ENCODE measurements at places on chromosomes 2 and 18.

- no peak for DNase-seq
Observed at GRCh38 chr18:24826605-24827004, 366.2 kb downstream of the HRH4 start.

GRCh38 chr2:25294573-25295462 lies 46.9 kb downstream of the DNMT3A start:
- DNase-seq = peak; percentile 48

DNA sequence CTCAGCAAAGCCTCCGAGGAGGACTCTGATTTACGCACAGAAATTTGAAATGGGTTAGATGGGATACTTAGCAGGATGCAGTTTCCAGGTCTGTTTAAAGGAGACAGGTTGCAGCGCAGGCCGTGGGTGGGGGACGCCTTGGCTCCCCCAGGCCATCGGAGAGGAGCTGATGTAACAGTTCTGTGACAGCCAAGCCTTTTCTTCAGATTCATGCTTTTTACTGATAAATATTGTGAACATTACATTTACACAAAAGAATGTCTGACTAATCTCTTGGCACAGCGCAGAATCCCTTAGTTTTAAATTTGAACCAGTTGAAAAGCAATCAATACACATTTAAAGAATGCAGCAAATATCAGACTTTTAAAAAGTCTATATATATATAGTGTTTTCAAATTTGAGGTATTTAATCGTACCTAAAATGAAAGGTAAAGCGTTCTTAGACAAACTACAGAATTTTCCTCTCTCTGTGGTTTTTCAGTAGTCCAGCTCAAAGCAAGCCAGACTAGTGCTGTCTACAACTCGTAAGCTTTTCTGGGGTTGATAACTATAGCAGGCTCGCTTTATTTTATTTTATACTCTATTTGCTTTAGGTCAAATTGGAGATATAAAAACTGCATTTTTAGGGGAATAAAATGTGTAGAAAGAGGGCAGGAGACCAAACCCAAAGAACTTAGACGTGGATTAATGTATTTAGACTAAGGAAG lies 221.9 kb downstream of the PIEZO2 start:
- DNase-seq = no peak

- DNase-seq = no peak
Observed at GRCh38 chr2:225033440-225034318, 8.6 kb downstream of the DOCK10 start.

- no peak for DNase-seq
Observed at GRCh38 chr2:71156573-71156972, 26.1 kb downstream of the MPHOSPH10 start.

GRCh38 chr2:590214-591175 lies 86.7 kb downstream of the TMEM18 start:
- DNase-seq = no peak

DNA sequence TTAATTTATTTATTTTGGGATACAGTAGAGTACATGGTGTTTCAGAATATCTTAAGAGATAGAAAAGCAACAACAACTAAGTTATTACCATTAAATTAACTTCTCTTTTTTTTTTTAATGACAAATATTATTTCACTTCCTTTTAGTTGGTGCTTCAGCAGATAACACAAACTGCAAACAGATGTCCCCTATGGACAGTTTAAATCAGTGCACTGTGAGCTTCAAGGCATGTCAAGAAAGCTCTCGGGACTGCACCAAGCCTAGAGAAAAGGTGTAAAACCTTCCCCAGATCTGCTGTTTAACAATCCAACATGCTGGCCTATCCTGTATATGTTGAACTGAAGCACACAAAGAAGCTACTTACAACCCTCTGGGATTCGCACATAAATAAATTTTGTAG lies 122.7 kb downstream of the TCF4 start:
- no peak for DNase-seq

GRCh38 chr2:128317181-128317898 lies 1.3 kb downstream of the HS6ST1 start:
- DNase-seq = no peak

DNA sequence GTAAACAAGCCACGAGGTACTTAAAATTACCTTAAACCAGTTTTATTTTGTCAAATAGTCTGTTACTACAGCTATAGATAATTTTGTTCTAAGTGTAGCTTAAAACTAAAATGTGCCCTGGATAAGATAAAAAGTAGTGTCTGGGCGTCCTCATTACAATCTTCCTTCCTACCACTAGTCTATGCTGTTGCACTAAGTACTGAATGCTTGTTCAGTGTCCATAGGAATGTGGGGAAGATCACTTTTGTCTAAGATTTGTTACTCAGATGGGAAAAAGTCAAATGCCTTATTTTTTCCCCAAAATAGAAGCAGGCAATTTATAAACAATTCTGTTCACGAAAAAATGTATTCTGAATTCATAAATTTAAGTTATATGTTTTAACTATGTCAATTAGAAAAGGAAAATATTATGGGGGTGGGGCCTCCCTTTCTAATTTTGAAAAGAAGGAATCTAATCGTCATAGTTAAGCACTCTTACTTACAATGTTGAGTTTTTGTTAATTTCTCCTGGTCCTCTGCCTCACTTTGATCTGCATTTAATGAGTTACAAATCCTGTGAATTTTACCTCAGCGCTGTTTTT lies 140.4 kb upstream of the VRK2 start:
- DNase-seq = no peak

DNA sequence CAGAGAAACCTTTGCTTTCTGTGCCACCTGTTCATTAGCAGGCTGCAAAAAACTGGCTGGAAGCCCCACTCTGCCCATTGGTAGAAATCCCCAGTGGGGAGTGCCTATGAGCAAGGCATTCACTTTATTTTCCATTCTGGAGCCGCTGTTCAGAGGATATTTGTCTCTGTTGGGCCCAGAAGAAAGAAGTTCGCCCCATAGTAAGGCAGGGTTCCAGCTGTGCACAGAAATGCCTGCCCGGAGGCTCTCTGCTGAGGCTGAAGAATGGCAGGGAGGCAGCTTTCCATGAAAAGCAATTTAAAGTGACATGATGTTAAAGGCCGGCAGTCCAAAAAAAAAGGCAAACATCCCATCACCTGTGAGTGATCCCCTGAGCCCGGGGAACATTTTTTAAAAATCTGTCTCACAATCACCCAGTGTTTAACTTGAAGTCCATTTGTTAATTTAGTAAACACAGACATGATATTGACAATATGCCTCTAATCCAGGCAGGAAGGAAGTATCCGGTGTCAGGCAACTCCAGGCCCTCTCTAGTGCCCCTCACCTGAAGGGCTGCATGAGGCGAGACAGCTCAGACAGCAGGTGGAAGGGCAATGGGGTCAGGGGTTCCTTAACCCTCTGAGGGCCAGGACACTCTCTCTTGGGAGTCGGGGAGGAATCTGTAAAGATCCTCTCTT lies 265.1 kb upstream of the SIX2 start:
- no peak for DNase-seq

- DNase-seq = no peak
Observed at GRCh38 chr2:175811971-175812370, 190.1 kb downstream of the LNPK start.

DNA sequence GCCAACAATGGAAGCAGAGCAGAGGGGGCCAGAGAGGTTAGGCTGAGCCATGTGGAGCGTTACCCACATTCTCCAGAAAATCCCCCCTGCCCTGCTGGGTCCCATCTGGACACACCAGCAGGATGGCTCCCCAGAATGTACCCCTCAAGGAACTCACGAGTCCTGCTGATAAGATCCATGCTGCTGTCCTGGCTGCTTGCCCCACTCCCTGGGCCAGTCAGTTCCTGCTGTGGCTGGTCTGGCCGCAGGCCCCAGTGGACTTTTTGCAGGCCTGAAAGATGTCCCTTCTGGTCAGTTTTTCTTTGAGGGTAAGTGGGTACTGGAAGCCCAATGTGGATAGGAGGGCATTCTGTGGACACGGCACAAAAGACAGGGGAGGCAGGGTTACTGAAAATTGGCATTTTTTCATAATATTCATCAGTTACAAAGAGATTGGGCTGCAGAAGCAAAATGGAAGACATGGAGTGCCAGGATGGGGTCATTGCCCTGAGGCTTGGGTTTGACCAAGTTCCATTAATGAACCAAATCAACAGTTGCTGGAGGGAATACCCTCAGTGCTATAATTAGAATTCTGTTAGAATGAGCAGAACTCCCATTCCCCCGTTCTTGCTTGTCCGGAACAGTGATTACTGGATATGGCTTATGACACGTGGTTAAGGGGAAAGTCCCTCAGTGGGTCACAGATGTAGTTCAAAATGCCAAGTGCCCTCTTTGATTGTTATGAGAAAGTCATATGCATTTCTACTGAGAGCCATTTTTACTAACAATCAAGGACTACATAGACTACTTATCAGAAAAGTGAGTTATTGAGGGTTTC lies 38.7 kb downstream of the SLC4A5 start:
- DNase-seq = no peak

DNA sequence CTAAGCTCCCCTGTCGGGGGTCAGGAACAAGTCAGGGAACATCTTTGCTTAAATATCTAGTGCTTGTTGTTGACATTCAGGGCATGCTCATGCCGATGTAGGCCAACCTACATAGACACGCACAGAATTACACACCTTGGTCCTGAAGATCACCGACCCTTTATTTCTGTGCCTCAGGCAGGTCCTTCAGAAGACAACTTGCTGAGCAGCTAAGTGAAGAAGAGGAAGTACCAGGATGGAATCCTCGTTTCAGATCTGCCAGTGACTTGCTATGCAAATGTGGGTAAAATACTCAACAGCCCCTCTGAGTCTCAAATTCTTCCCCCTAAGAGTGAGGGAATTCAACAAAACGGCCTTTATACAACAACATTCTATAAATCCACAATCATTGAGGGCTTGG lies 494.7 kb downstream of the BCL11A start:
- DNase-seq = no peak

DNA sequence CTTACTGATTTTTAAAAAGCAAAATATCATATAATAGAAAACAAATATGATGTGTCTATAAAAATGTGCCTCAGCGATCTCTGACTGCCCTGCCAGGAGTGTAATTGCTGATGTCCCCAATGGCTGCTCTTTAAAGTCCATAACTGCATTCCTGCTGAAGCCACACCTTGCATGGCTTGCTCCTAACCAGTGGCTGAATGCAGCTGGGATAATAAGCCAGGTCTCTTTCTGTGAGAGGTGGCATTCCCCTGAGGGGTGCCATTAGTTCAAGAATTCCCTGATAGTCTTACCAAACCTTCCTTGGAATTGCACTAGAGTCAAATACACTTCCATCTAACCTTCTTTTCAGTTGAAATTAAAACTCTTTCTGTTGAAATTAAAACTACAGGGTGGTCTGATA lies 125.8 kb upstream of the ZNF804A start:
- no peak for DNase-seq

DNA sequence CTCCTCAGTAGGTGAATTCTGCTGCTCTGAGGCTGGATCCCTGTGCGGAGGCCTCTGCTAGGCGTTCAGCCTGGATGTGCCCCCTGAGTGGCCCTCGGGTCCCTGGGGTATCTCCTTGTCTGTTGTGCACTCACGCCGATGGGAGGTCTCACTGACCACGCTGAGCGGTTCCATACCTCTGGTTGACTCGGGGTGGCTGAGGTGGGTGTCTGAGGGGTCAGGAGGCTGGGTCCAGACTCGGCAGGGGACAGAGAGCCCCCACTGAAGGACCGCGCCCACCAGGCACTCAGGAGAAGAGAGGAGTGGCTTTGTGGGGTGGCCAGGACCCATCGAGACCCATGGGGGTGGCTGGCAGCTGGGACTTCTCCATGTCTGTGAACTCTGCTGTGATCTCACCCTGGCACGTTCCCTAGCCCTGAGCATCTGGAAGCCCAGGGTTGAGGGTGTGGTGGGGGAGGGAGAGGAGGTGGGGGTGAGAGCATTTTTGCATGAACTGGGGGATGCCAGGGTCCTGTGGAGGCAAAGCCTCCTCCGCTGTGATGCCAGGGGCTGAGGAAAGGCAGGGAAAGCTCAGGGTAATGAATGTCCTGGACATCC lies 53.7 kb downstream of the TWIST2 start:
- no peak for DNase-seq

DNA sequence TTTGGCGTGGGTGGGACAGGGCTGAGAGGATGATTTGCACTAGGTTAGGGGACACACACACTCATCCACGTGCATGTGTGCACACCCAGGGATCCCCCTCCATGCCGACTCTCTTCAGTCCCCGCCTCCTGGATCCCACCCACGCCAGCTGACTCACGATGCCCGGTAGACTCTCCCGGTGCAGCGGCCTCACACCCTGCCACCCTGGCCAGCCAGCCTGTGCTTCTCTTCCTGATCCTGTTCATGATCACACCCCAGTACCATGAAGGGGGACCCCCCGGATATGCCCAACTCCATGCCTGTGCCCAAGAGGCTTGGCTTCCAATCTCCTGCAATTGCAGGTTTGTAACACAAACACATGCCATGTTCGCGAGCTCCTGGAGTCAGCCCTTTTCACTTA lies 157.8 kb upstream of the HDAC4 start:
- DNase-seq = no peak

DNA sequence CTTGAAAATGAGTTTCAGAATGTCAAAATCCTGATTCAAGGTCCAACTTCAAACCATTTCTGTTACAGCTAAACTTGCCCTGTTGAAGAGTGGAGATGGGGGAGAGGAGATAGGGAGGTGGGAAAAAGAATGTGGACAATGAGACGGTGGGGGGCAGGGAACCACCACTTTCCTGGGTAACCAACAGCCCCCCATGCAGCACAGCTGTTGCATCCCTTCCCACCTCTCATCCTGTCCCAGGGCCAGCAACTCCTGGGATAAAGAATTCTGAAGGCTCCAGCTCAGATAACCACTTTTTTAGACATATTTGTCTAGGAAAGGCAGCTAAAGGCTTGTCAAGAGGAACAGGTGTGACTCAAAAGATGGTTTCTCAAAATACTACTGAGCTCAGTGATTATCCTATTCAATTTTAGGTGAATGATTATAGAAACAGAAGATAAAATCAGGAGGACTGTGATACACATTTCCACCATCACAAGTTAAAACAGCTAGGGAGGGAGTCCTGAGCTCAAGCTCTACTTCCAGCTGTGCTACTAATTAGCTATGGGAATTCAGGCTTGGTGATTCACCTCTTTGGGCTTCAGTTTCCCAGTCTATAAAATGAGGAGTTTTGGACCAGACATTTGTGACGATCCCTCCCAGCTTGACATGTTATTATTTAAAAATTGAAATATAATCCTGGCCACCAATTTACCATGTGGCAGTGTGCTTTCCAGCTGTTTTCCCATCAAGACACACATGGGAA lies 36.3 kb downstream of the HDHD2 start:
- DNase-seq = no peak

- no peak for DNase-seq
Observed at GRCh38 chr2:177335917-177336450, 56.6 kb upstream of the AGPS start.

- DNase-seq = no peak
Observed at GRCh38 chr18:3692691-3693090, 242.7 kb downstream of the TGIF1 start.

DNA sequence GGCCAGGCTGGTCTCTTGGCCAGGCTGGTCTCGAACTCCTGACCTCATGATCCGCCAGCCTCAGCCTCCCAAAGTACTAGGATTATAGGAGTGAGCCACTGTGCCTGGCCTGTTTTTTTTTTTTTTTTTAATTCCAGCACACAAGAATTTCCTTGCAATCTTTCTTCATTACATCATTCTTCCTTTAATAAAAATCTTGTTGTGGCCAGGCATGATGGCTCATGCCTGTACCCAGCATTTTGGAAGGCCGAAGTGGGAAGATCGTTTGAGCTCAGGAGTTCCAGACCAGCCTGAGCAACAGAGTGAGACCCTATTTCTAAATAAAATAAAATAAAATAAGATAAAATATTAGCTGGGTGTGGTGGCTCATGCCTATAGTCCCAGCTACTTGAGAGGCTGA lies 21.4 kb upstream of the PLEKHM3 start:
- DNase-seq = no peak
